T1000 (cell line): ENCODE measurements at places on chromosomes 7 and 10.

GRCh38 chr7:32588657-32589056 lies 93.4 kb downstream of the AVL9 start:
- DNase-seq: no peak

DNA sequence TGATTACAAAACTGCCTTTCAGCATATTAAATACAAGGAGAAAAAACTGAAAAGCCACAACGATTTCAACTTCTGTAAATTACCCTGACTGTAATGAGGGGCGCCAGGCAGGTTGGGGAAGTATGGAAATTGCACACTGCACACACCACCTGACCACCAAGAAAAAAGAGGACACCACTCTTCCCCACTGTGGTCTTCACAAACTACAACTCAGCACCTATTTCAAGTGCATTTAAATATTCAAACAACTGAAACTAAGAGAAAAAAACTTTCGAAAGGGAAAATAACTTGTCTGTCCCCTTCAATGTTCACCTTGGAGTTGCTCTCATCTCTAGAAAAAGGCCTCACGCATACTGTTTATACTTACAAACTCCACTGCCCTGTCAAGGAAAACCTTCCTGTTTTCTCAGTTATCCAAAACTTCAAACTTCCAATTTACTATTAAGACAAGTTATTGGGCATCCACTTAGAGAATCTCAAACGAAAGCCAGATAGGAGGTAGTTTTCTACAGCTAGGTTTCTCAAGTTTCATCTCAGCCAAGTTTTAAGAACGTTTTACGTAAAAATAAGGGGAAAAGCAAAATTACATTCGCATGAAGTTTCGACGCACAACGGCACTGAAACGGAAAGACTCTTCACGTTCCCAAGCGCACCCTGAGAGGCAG lies 1.4 kb downstream of the LARP4B start:
- no peak for DNase-seq

DNA sequence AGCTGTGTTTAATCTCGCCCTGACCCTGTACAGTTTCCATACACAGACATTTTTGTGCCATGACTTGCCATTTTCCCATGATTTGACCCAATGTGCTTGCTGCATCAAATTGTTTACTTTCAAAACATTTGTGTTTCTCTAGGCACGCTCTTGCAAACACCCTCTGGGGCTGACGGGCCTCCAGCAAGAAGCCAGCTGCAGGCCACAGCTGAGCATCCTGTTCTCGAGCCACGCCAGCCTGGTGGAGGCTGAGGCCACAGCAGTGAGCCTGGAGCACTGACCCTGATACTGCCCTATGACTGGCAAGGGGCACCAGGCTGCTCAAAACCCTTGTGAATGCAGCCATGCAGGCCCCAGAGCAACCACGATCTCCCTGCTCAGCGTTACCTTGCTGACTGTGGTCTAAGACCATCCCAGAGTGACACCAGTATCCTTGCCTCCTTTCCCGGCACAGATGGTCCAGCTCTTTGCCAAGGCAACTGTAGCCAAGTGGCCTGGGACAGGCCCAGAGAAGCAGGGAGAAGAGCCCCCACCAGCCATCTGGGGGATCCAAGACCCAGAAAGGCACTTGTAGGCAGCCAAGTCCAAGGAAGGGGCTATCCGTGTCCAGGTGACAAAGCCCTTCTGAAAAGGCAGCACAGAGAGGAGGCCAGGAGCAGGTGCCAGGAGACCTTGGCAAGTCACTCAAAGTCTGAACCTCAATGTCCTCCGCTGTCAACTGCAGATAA lies 78.5 kb downstream of the OAT start:
- DNase-seq: no peak

DNA sequence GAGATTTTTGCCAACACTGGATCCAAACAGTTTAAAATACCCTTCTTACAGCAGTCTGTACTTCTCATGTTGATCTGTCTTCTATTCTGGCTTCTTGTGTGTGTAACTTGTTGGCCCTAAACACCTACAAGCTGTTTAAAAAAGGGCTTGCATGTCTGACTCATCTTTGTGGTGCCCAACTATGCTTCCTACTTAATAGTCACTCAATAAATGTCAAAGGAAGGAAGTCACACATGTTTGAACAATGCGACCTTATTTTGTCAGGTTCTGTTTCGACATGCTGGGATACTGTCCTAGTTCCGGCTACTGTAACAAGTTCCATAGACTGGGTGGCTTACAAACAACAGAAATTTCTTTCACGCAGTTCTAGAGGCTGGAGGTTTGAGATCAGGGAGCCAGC lies 9.4 kb upstream of the GRK5 start:
- DNase-seq: no peak

GRCh38 chr7:109660401-109660800 lies 1090.7 kb downstream of the DNAJB9 start:
- DNase-seq: no peak

DNA sequence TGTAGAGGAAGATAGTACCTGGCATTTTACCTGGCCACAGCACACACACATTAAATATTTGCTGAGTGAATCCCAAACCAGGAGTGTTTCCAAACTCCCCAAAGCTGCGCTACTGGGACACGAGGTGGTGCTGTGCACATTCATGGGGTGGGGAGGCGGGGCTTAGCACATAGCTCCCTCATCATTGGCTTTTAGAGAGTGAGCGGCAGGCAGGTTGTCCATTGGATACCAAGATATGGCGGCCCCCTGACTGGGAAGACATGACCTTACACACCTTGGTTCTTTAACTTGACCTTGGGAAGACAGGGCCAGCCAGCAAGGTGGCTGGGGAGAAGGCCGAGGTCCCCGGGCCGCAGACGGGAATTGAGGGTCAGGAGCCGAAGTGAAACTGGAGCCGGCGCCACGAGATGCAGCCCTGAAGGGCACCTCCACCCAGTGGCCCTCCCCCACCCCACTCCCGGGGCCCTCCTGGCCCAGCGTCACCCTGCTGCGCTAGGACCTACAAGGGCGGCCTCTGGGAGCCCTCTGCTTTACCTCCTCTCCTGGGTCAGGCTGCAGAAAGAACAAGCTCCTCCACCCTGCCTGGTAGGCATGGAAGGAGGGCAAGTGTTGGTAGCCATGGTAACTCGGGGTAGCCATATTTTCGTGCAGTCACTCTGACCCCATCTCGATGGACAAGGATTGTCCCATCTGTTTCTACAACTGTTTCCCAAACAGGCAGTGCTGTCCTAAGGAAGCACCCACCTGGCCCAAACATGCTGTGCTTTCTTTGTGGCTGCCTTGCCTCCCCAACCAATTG lies 24.0 kb downstream of the TMEM176A start:
- no peak for DNase-seq

DNA sequence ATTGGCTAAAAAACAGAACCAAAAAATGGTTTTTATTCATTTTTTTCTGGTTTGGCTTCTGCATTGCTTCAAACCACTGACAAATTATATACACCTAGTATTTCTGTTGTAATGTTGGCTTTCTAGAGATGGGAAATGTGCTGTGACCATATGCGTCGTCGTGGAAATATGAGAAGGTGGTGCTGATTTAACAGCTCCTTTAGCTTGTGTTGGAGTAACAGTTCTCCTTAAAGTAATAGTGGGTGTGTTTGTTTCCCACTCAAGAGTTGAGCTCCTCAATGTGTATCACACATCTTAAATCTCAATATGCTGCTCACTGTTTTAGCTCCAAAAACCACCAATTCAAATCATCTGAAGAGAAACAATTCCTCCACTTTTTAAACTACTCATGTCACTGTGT lies 196.4 kb downstream of the LHFPL3 start:
- DNase-seq: no peak

GRCh38 chr7:6279937-6280336 lies 7.5 kb upstream of the CYTH3 start:
- no peak for DNase-seq

- DNase-seq: no peak
Observed at GRCh38 chr7:129351320-129351719, 82.9 kb upstream of the STRIP2 start.

GRCh38 chr7:158582089-158582456 lies 5.5 kb downstream of the PTPRN2 start:
- no peak for DNase-seq

DNA sequence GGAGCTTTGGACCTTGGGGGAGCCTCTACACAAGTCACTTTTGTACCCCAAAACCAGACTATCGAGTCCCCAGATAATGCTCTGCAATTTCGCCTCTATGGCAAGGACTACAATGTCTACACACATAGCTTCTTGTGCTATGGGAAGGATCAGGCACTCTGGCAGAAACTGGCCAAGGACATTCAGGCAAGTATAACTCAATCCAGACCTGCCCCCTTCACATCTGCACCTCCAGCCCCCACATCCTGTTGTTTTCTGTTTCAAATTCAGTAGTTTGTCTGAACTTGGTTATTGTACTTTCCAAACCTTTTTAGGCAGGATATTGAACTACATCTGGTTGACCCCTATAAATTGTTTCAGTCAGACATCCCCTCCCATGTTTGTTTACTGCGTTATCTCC lies 62.4 kb upstream of the CC2D2B start:
- DNase-seq: no peak

- DNase-seq: no peak
Observed at GRCh38 chr7:141232286-141233051, 158.6 kb downstream of the TMEM178B start.

DNA sequence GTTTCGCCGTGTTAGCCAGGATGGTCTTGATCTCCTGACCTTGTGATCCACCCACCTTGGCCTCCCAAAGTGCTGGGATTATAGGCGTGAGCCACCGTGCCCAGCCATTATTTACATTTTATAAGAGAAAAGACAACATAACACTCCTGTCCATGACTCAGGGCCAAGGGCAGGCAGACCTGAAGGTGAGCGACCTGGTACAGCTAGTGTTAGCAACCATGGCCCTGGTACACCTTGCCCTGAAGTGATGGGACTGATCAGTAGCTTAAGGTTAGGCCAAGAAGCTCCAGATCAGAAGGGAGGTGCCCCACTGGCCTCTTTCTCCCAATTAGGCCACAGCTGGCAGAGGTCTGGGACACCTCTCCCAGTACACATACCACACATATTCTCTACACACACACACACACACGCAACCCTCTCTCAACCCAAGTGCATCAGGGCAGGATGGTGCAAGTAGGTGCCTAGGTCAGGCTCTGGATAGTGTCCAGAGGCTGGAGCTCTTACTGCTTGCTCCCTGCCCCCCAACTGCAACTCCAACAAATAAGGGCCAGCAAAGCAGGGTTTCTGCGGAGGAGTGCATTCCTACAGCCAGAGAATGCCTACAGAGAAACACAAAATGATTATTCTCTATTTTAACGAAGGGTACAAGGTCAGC lies 43.8 kb downstream of the DPCD start:
- DNase-seq: no peak

DNA sequence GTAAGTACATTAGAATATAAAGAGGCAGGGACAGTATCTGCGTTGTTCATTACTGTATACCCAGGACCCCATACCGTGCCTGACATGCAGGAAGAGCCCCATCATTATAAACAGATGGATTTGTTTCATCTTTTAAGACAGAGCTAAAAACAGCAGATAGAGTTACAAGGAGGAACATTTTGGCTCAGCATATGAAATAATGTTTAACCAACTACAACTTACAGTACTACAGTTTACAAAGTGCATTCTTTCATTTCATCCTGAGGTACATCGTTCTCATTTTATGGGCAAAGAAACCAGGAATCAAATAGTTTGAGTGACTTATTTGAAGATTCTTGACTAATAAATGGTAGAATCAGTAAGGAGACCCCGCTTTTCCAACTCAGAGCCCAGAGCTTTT lies 38.1 kb upstream of the AGBL3 start:
- DNase-seq: no peak

GRCh38 chr7:108415821-108416536 lies 40.3 kb downstream of the NRCAM start:
- DNase-seq: no peak

- no peak for DNase-seq
Observed at GRCh38 chr7:103914147-103914899, 75.1 kb downstream of the RELN start.

DNA sequence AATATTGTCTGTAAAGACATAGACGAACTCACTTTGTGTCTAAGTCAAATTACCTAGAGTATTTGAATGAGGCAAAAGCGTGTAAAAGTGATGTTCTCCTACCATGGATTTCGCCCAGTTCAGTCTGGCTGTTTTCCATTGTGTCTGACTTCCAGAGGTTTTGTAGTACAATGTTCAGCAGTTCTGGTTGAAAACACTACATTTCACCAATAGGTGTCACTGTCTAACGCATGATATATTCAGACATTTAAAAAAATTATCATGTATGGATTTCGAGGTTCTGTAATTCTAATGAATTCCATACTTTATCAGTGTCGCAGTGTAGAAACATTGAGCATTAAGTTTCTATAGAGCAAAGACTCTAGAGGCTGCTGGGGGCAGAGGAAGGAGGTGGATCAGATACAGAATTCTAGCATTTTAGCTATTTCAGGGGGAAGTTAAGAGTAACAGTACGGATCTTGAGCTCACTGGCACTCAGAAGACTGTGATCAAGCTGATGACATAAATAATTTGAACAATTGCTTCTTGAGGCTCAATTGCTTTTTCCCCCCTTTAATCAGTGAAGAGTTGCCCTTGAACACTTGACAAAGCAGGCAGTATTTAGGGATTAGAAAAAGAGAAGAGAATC lies 196.9 kb upstream of the RHOBTB1 start:
- no peak for DNase-seq

GRCh38 chr7:146185844-146186243 lies 69.2 kb downstream of the CNTNAP2 start:
- no peak for DNase-seq

DNA sequence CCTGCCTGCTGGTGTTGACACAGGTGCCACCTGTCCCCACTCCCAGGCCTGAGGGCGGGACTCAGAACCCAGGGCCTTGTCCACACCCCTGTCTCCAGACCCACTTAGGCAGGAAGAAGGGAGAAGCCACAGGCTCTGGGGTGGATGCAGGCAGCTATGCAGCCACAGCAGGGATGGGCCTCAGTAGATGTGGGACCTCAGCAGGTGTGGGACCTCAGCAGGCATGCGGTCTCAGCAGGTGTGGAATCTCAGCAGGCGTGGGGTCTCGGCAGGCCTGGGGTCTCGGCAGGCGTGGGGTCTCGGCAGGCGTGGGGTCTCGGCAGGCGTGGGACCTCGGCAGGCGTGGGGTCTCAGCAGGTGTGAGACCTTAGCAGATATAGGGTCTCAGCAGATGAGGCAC lies 118.0 kb upstream of the PITRM1 start:
- DNase-seq: no peak

DNA sequence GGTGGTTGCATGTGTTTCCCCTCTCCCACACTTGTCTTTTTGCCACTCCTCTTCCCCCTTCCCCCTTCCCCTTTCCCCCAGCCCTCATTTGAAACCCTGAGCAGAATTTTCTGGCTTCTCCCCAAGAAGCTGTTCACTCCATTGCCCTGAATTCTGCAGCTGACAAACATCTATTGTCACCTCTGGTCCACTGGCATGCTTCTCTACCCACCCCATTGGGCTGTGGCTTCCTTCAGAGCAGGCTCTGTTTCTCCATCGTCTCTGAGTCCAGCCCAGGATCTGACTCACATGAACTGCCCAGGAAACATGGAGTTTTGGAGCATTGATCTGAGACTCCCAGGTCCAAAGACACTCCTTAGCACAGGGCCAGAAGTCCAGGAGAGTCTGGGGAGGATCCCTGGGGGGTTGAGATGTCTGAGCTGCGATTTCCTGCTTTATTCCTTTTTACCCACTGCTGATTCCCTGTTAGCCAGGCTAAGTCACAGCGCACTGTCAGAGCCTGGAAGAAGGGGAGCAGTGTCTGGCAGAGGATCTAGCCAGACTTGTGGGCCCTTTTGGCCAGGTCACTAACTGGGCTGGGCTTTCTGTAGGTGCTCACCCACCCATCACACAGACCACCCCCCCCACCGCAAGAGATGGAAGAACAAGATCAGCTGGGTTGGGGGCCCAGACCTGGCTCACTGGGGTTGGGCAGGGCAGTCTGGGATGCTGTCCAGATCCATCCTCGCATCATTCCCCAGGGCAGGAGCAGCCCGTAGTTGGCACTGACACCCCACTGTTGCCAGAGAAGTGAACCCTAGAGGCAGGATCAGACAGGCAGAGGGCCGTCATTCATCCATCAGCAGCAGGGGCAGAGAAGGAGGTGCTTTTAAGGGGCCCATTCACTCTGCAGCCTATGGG lies 3.5 kb downstream of the CHAT start:
- DNase-seq: no peak
